Lower lobe of right lung (tissue), 2 donors: ENCODE measurements at places on chromosomes 5 and 9. TPM values are rescaled to one million over a fixed set of nuclear protein-coding genes. Genes with fewer than 3 reads are reported as not detected.

GRCh38 chr5:180046656-180047055 lies 24.9 kb downstream of the RNF130 start:
- no peak for DNase-seq

DNA sequence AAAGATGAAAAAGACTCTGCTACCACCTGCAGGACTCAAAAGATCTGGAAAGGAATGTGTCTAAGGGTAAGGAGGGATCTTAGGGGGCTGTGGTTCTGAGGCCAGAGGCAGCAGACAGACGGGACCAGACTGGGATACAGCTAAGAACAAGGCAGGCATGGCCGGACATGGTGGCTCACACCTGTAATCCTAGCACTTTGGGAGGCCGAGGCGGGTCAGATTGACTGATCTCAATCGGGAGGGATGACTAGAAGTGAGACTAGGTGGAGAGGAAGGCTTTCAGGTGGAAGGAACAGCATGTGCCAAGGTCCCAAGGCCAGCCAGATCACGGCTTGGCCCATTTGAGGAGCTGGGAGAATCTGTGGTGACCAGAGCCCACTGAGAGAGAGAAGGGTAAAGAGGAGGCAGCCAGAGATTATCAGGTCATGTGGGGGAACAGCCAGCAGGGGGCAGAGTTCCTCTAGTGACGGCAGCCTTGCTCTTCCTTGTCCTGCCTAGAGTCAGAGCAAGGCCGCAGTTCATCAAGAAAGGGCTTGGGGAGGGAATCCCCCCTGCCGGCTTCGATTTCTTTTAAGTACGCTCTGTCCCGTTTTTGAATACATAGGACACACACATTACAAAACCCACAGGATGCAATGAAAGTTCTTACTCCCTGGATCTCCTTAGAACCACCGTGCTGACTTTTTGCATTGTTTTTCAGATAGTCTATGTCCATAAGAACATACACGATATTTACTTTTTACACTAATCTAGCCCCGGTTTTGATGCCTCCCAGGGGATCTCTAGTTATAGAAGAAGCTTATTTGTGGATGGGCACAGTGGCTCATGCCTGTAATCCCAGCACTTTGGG lies 2.6 kb upstream of the OLFML2A start:
- peak; percentile 85 for DNase-seq

GRCh38 chr9:93613791-93614190 lies 37.4 kb downstream of the PHF2 start:
- DNase-seq: no peak

GRCh38 chr5:129664336-129664937 lies 83.5 kb upstream of the MINAR2 start:
- DNase-seq: no peak

- peak; percentile 51 for DNase-seq
Measured at GRCh38 chr9:22117511-22118384, 108.6 kb upstream of the CDKN2B start.

GRCh38 chr5:160628619-160628968 lies 206.9 kb downstream of the PTTG1 start:
- DNase-seq: no peak

GRCh38 chr9:96420468-96421219 lies 2.5 kb upstream of the ZNF367 start:
- DNase-seq: no peak

- DNase-seq: peak; percentile 98
Measured at GRCh38 chr5:91379914-91380490, 3.1 kb downstream of the ARRDC3 start.

- DNase-seq: no peak
Measured at GRCh38 chr9:114985959-114986501, 55.6 kb upstream of the TNFSF8 start.

GRCh38 chr9:93826209-93826608 lies 128.9 kb downstream of the BARX1 start:
- DNase-seq: peak; percentile 47

GRCh38 chr5:138775034-138775433 lies 21.8 kb downstream of the CTNNA1 start:
- DNase-seq: no peak

GRCh38 chr5:125190232-125191087 lies 444.0 kb upstream of the ZNF608 start:
- DNase-seq: no peak

PITX1 gene
- total RNA-seq: 0.47 TPM

PCDHAC2 gene
- total RNA-seq: 5.8 TPM

CDX1 gene
- not detected for total RNA-seq

EGFL7 gene
- total RNA-seq: 230 TPM

ANKRD20A1 gene
- total RNA-seq: 1.7 TPM

PCDHA1 gene
- not detected for total RNA-seq
